Left lung (tissue), 14 donors: ENCODE measurements at places on chromosomes 16 and 17. TPM values are rescaled to one million over a fixed set of nuclear protein-coding genes. Genes with fewer than 3 reads are reported as not detected.
A peak's percentile ranks its signal among the peaks of the same experiment; 100 is the strongest.

- no peak for DNase-seq
Measured at GRCh38 chr16:78461087-78461486, 361.6 kb downstream of the WWOX start.

GRCh38 chr16:1775846-1776671 is 3.1 kb upstream of the MRPS34 start:
- DNase-seq: no peak

GRCh38 chr17:4786106-4786511 is at the start of gene VMO1:
TSS of gene VMO1 (minus strand) at chr17:4786364. CDS start at chr17:4786352, 12 bp downstream.
- no peak for DNase-seq

DNA sequence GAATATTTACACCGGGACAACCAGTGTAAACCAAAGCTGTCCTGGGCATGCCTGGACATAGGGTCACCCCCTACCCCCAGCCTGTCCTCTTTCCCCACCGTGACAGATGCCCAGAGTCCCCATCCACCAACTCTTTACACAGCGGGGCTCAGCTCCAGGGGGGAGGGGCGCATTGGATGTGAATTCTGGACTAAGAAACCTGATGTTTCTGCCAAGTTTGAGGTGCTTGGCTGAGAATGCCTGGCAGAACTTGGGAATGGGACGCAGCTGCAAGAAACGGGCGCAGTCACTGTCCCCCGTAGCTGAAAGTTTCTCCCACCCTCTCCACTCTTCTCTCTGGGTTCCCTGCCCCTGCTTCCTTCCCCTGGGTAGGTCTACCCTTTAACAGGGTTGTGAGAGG is 68.0 kb upstream of the CDC42EP4 start:
- no peak for DNase-seq

GRCh38 chr17:63675607-63676546 is 24.0 kb downstream of the LIMD2 start:
- peak; percentile 84 for DNase-seq

GRCh38 chr16:78900044-78900811 is 700.3 kb downstream of the MAF start:
- DNase-seq: no peak

KRTAP9-8 gene
- polyA plus RNA-seq: not detected

TOM1L2 gene
- 58.5 TPM for polyA plus RNA-seq

DNA sequence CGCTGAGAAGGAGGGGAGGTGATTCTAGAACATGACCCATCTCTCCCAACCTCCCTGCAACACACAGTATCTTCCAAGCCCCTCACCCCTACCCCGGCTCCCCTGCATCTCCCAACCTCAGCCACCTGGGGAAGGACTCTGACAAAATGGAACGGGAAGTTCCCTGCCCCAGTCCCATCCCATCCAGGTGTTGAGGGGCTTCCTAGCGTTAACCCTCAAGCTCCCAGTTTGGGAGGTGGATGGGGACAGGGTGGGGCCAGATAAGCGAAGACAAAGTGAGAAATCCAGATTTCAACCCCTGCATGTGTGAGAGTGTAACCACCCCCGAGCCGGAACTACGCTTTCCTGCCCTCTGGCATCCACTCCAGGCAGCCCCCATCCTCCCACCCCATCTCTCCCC is 1.8 kb downstream of the ZSCAN10 start:
- DNase-seq: no peak

IL34 gene
- 0.47 TPM for polyA plus RNA-seq

- DNase-seq: no peak
Measured at GRCh38 chr16:242281-242680, 7.7 kb downstream of the FAM234A start.

DNA sequence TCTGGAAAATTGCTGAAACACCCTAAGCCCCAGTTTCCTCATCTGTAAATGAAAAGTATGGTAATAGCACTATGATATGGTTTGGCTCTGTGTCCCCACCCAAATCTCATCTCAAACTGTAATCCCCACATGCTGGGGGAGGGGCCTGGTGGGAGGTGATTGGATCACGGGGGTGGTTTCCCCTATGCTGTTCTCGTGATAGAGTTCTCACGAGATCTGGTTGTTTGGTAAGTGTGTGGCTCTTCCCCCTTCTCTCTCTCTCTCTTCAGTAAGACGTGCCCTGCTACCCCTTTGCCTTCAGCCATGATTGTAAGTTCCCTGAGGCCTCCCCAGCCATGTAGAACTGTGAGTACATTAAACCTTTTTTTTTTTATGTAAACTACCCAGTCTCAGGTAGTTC is 490.7 kb downstream of the TMEM114 start:
- DNase-seq: no peak

GRCh38 chr17:6559753-6560215 is 3.4 kb upstream of the PITPNM3 start:
- DNase-seq: no peak

- no peak for DNase-seq
Measured at GRCh38 chr17:18066866-18067265, 20.9 kb upstream of the DRG2 start.

DNA sequence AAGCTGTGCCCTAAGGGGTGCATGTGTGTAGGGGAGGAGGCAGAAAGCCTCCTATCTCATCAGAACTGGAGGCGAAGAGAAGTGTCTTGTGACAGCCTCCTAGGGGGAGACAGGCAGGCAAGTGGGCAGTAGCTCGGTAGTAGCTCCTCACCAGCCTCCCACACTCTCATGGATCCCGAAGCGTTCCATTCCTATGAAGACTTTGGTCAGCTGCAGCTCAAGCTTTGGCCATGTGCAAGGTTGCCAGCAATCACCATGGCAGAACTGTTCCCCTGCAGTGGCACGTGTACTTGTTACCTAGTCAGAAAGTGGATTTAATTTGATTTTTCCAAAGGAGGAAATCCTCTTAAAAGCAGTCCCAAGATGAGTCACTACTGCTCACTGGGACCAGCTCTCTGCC is 6.7 kb downstream of the MRPL58 start:
- no peak for DNase-seq

CMTM3 gene
- polyA plus RNA-seq: 80.3 TPM

- peak; percentile 44 for DNase-seq
Measured at GRCh38 chr17:29376667-29377270, 13.4 kb upstream of the TAOK1 start.

- DNase-seq: no peak
Measured at GRCh38 chr17:35521150-35521549, 16.3 kb downstream of the SLFN12L start.

DNA sequence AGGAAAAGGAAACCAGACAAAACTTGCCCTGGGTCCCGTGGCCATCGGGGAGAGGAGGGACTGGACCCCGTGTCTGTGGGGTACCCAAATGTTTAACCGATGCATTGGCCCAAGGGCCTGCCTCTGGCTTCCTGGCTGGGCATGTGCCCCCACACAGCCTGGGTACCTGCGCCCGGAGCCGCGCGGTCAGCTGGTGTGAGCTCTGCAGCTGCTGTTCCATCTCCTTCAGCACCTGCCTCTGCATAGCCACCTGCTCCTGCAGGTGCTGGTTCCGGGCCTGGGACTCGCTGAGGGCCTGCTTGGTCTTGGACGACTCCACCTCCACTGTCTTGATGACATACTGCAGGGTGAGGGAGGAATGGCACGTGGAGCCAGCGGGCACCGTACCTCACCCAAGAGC is 31.9 kb downstream of the KIFC3 start:
- no peak for DNase-seq

DNA sequence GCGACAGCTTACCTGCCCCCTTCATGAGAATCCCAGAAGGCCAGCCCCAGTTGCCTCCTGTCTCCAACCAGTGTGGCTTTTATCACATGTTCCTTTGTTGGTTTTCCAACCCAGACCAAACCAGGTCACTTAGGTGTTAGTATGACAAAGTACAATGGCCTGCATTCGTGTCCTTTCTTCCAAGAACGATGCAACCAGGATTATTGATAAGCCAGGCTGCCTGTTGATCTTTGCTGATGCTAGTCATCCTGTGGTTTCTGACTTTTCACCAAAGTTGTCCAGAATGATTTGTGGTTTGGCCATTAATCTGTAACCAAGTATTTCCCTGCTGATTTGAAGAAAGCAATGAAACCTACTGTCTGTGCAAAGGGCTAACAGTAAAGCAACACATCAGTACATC is 191.4 kb downstream of the CYLD start:
- no peak for DNase-seq

DNA sequence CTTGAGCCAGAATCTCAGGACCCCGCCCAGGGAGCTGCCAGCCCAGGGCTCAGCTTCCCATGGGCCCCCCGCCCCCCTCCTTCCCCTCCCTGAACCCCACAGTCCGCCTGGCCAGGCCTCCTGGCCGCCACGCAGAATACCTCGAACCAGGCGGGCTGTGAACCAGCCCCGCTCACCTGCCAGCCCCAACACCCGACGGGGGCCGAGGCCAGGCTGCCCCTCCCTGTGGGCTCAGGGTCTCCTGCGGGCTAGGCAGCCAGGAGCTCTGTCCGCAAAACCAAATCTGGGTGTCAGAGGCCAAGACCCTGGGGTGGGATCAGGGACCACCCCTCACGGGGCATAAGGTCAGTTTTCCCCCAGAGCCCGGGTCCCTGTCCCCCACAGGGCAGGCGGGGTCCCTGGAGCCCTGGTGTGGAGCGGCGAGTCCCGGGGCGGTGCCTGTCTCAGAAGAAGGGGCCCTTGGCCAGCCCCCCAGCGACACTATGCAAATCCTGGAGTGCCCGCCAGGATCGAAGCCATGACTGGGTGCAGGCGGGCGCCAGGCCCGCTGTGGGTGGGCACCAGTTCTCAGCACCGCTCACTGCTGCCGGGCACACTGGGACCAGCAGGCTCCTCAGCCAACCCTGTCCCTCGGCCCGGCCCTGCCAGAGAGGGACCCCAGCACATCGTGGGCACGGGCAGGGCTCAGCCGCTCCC is 6.4 kb upstream of the PRR35 start:
- no peak for DNase-seq

GRCh38 chr16:54070789-54071343 is 215.7 kb downstream of the IRX3 start:
- no peak for DNase-seq
